ENCODE measurements at places on chromosomes 6 and 20. TPM values are rescaled to one million over a fixed set of nuclear protein-coding genes. Genes with fewer than 3 reads are reported as not detected.

CDSN gene
- total RNA-seq, result not detected

PTK6 gene
- not detected for total RNA-seq

TREML2 gene
- total RNA-seq, result not detected

RAET1E gene
- under 0.01 TPM for total RNA-seq

MUC22 gene
- total RNA-seq, result not detected

RPP40 gene
- total RNA-seq, result 22.0 TPM

ARMH2 gene
- not detected for total RNA-seq

TGM3 gene
- not detected for total RNA-seq

KCNK15 gene
- not detected for total RNA-seq

HCRTR2 gene
- not detected for total RNA-seq

TSPO2 gene
- total RNA-seq, result not detected

HLA-DOB gene
- total RNA-seq, result 0.29 TPM

SLC25A27 gene
- total RNA-seq, result not detected

HACE1 gene
- 7.1 TPM for total RNA-seq

FAM209B gene
- not detected for total RNA-seq

Measured in myometrial cell (primary cell).